HS-5 (cell line): ENCODE measurements at places on chromosomes 13 and 19.

- DNase-seq = peak; percentile 48
Measured at GRCh38 chr13:78192716-78193115, 274.1 kb upstream of the EDNRB start.

DNA sequence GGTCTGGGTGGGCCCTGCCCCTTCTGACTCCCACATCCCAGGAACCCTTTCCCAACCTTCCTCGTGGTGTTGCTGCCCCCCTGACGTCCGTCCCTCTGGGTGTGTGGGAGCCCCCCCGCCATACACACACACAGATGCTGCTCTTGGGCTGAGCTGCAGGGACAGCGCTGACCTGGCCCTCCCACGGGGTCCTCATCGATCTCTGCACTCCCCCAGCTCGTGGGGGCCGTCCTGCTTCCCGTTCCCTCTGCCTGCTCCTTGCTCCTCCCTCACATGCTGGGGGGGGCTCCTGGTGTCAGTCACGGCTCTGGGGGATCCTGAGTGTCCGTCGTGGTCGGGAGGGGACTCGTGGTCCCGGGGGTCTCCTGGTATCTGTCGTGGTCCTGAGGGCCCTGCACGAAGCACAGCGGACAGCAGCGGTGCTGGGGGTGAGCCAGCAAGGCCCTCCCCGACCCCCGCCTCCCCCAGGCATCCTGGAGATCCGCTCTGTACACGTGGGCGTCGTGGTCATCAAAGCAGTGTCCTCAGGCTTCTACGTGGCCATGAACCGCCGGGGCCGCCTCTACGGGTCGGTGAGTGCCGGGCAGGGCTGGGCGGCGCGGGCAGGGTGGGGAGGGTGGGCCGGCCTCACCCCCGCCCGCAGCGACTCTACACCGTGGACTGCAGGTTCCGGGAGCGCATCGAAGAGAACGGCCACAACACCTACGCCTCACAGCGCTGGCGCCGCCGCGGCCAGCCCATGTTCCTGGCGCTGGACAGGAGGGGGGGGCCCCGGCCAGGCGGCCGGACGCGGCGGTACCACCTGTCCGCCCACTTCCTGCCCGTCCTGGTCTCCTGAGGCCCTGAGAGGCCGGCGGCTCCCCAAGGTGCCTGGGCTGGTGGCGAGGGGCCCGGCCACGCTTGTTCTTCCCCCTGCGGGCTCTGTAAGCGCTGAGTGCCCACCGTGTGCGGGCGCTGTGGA lies 3.4 kb downstream of the FGF22 start:
- no peak for DNase-seq

GRCh38 chr19:55082020-55082851 lies 6.6 kb downstream of the EPS8L1 start:
- DNase-seq = no peak

DNA sequence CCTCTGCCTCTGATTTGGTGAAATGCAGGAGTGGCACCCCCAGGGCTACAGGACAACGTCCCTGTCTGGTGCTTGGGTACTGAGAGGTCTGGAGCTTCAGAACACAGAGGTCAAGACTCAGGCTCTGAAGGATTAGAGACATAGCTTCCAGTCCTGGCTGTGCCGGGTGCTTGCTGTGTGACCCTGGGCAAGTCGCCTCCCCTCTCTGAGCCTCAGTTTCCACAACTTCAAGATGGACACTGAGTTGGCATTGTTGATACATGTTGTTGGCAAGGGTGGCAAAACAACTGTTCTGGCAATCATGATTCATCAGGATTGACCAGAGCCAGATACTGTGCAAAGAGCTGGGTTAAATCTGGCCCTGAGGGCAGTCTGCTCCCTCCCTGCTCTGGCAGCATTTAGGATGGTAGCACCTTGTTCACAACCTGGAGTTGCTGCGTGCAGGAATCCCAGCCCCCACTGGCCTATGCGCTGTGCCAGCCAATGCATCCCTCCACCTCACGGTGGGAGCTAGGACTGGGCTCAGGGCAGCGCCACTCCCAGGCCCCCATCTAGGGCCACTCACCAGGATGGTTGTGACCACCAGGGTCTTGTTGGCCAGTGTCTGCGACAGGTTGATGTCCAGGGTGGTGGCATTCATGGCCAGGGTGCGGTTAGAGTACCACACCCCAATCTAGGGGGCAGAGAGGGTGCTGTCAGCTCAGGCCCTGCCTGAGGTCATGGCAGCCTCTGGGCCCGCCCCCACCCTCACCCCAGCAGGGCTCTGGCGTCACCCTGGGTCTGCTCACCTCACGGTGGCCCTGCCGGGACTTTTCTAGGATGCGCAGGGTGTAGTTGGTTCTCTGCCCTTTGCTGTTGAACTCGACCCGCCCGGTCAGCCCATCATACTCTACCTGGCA lies 16.7 kb downstream of the GRIK5 start:
- no peak for DNase-seq

DNA sequence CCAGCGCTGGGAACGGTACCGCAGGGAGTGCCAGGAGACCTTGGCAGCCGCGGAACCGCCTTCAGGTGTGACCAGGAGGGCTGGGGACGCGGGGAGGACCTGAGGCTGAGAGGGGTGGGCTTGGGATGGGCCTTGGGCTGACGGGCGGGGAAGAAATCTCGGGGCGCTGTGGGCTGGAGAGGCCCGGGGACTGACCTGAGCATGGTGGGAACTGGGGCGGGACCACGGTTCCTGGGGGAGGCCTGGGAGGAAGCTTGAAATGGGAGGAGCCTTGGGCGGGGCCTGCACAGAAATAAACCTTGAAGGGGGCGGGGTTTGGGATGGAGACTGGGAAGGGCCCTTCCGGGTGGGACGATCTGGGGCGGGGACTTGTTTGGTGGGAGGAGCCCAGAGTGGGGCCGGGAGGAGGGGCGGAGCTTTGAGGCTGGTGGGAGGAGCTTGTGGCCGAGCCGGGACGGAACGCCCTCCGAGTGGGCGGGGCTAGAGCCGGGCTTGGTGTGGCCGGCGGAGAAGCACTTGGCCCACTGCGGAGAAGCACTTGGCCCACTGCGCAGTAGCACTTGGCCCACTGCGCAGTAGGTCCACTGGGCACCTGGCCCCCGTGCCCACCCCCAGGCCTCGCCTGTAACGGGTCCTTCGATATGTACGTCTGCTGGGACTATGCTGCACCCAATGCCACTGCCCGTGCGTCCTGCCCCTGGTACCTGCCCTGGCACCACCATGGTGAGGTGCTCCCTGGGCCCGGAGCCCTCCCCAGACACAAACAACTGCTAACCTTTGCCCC lies 2.8 kb downstream of the GIPR start:
- DNase-seq = no peak

- peak; percentile 57 for DNase-seq
Measured at GRCh38 chr13:45086484-45086883, 33.8 kb upstream of the GTF2F2 start.

GRCh38 chr19:48029431-48029830 lies 14.4 kb downstream of the CABP5 start:
- no peak for DNase-seq

DNA sequence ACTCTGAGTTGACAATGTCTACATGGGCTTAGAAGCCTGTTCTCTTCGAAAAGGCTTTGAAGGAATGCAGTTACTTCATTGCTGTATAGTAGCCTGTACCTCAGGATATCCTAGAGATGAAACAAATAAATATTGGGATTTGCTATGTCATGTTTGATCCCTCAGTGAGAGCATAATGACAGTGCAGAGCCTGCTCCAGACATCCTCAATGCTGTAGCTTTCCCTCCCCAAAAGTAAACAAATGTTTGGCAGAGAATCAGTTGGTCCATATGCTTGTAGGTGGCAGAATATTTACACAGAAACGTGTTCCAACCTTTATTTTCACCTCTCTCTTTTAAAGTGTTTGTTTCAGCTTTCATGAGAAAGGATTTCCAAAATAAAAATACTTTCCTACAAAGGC lies 515.3 kb upstream of the SGCG start:
- no peak for DNase-seq

DNA sequence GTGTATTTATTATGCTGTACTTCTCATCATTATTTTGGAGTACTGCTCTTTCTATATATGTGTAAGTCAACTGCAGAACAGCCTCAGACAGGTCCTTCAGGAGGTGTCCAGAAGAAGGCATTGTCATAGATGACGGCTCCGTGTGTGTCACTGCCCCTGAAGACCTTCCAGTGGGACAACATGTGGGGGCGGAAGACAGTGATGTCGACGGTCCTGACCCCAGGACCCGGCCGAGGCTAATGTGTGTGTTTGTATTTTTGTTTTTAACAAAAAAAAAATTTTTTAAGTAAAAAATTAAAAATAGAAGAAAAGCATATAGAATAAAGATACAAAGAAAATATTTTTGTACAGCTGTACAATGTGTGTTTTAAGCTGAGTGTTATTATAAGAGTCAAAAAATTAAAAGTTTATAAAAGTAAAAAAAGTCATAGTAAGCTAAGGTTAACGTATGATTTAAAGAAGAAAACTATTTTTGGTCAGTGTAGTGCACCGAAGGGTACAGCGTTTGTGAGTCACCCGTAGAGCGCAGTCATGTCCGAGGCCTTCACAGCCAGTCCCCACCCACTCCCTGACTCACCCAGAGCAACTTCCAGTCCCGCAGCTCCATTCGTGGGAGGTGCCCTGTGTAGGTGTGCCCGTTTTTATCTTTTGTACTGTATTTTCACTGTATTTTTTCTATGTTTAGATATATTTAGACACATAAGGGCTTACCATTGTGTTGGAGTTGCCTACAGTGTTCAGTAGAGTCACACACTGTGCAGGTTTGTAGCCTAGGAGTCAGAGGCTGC lies 42.2 kb upstream of the SPACA7 start:
- no peak for DNase-seq

DNA sequence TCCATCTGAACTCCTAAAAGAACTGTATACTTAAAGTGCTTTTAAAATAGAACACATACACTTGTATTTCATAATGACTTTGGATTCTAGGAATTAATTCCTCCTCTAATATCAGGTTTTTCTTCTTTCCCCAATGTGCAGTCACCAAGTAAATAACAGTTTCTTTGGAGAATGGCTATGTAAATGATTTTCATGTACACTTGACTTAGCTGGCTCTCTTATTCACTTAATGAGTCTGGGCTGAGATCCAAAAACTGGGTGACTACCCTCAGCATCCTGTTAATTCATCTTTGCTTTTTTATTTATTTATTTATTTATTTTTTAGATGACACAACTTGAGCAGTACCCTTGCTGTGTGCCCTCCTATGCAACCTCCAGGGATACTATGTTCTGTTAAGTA lies 1003.7 kb downstream of the SLITRK1 start:
- DNase-seq = peak; percentile 2

DNA sequence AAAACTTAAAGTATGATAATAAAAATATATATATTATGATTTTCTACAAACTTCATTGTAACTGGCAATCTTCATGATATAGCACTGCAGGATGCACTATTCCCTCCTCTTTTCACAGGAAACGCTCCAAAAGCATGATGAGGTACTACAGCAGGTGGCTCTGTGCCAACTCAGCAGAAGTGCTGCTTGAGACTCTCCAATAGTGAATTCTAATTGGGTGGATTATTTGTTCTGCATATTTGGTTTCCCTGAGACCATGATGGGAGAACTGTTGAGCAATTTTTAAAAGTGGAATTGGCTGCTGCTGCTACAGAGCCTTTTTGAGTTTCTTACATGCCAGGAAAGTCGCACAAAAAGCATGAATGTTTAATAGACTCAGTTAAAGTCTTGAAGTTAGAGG lies 1782.4 kb upstream of the PCDH20 start:
- no peak for DNase-seq

DNA sequence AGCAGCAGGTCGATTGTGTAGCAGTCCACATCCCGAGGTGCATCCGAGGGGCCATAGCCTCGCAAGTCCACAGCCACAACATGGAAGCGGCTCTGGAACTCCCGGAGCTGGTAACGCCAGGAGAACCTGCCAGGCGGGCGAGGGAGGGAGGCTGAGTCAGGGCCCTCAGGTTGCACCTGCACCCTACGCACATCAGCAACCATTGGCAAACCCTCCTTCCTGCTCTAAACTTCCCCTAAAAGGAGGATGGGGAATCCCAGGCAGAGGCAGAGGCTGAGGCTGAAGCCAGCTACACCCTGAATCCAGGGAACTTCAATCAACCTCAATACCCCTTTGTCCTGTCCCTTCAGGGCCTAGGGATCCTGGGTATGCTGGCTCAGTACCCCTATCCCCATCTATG lies 977 bp downstream of the EPHX3 start:
- no peak for DNase-seq

DNA sequence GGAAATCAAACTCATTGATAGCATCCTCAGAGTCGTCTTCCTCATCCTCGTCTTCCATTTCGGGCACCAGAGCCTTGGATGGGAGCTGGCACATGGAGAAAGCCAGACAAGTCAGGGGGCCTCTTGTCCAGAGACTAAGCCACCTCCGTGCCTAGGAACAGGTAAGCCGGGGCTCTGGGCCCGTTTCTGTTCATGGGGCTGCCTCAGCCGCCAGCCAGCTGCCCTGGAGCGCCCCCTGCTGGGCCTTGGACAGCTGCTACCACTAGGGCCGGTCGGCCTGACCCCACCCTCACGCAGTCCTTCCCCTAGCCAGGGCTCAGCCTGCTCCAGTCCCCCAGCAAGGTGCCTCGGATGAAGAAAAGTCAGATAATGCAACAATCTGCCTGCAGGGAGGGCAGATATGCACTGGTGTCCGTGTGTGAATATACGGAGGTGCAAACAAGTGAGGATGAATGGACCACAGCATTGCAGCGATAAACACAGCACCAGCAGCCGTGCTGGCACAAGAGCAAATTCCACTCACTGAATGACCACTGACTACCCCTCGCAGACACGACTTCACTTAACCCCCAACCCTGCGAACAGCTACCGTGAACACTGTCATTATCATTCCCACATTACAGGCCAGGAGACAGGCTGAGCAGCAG lies 11.9 kb upstream of the PRKD2 start:
- no peak for DNase-seq

- DNase-seq = no peak
Measured at GRCh38 chr13:27415116-27415515, 9.3 kb upstream of the GTF3A start.

DNA sequence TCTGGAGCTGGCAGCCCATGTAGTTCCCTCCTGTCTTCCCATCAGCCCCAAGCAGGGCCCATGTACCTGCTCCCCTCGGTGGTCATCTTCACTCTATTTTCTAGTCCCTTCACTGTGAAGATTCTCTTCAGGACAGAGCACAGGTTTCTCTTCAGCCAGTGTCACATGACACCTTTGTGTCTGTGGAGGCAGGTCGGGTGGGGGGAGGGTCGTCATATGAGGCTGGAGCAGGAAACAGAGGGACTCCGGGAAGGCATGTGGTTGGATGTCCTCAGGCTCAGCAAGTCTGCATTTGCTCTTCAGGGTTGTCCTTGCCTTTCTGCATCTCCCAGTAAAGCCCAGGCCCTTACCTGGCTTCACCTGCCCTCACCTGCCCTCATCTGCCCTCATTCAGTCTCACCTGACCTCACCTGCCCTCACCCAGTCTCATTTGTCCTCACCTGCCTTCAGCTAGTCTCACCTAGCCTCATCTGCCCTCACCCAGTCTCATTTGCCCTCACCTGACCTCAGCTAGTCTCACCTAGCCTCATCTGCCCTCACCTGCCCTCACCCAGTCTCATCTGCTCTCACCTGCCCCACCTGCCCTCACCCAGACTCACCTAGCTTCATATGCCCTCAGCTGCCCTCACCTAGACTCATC lies 120.3 kb downstream of the ZDHHC20 start:
- no peak for DNase-seq

- peak; percentile 52 for DNase-seq
Measured at GRCh38 chr19:7488736-7489353, at the start of gene PEX11G. Gene PEX11G, minus strand, starts transcription at chr19:7489035. Its CDS starts 25 bp downstream, at chr19:7489010.

GRCh38 chr19:17160908-17161307 lies 54.2 kb upstream of the USE1 start:
- no peak for DNase-seq

GRCh38 chr19:41879670-41880328 lies 2.7 kb downstream of the CD79A start:
- no peak for DNase-seq

GRCh38 chr19:38975861-38976271 lies 324 bp upstream of the FBXO17 start:
- DNase-seq = no peak
